ENCODE measurements at places on chromosomes 16 and 17.

DNA sequence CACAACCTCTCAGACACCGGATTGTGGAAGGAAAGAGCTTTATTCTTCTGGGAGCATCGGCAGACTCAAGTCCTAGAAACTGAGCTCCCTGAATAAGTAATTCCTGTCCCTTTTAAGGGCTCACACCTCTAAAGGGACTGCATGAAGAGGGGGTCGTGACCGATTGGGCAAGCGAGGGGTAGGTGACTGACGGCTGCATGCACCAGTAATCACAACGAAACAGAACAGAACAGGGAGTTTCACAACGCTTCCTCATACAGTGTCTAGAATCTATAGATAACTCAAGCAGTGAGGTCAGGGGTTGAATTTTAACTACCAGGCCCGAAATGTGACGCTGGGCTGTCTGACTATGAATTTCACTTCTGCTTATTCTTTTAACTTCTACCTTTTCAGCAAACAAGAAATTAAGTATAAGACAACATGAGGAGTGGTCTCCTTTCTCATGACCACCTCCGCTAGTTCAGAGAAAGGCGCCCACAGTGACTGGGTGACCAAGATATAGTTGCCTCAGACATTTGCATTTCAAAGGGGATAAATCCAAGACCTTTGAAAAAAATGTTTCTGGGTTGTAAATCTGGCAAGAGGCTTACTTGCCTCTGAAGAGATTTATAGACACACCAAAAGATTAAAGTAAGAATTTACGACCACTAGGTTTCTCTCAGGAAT, 88.4 kb upstream of the ATF7IP2 start:
- DNase-seq = no peak

GRCh38 chr16:82016964-82017363, 5.7 kb upstream of the SDR42E1 start:
- no peak for DNase-seq

- DNase-seq = no peak
Observed at GRCh38 chr17:43599835-43600234, 53.7 kb upstream of the ETV4 start.

GRCh38 chr16:70737377-70738082, 51.7 kb upstream of the MTSS2 start:
- peak; percentile 79 for DNase-seq

- DNase-seq = no peak
Observed at GRCh38 chr16:17777408-17777863, 306.7 kb upstream of the XYLT1 start.

GRCh38 chr17:66904760-66905624, 59.5 kb upstream of the CACNG4 start:
- DNase-seq = no peak

DNA sequence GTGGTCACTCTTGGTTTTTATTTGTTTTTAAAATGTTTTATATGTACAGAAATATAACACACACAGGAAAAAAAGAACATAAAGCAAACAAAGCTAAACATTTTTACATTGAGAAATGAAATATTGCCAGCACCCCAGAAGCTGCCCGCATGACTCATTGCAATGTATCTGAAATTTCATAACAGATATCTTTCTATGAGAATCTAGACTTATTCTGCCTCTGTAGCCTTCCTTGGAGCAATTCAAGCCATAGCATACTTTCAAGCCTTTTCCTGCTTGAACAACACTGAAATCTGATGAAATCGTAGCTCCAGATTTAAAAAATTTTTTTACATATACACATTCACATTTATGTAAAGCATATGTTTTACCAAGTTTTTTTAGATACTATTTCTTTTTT, 86.9 kb downstream of the RBBP6 start:
- DNase-seq = no peak

GRCh38 chr17:41444186-41444585, 3.4 kb upstream of the KRT38 start:
- no peak for DNase-seq

- no peak for DNase-seq
Observed at GRCh38 chr16:26649381-26650045, 417.2 kb upstream of the C16orf82 start.

DNA sequence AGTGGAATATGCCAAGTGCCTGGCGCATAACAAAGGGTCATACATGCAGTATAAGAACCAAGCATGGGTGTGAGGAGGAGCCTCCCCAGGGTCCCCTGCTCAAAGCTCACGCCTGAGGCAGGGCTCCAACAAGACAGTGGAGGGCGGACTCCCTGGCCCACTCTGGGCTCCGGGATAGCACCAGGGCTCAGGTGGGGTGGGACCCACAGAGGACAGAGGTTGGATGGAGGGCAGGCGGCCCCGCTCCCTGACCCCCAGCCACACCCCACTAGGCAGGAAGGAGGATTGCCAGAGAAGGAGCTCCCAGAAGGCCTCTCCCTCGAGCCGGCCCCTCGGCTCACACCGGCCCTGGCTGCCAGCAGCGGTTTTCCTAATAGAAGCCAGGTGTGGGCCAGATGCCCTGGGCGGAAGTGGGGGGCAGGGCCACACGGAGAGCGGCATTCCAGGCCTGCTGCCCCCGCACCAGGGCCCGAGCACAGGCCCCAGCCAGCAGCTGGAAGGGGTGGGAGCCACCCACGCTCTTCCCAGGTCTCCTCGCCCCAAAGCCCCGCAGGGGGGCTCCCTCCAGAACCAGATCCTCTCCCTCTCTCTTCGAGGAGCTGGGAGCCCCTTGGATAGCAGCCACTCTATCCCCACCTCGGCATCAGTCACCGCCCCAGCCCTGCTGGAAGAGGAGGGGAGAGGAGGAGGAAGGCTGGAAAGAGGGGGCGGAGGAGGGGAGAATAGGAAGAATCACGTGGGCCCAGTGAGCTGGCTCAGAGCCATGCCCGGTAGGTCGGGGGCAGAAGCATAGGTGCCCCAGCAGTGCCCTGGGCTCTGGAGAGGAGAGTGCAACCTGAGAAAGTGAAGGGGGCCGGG, 21.0 kb downstream of the VASN start:
- DNase-seq = no peak

GRCh38 chr17:69606142-69606800, 191.8 kb downstream of the MAP2K6 start:
- no peak for DNase-seq

- DNase-seq = no peak
Observed at GRCh38 chr16:54286366-54287130, at the start of gene IRX3. TSS of gene IRX3 (minus strand) at chr16:54286787. CDS start at chr16:54286050, 737 bp downstream.

DNA sequence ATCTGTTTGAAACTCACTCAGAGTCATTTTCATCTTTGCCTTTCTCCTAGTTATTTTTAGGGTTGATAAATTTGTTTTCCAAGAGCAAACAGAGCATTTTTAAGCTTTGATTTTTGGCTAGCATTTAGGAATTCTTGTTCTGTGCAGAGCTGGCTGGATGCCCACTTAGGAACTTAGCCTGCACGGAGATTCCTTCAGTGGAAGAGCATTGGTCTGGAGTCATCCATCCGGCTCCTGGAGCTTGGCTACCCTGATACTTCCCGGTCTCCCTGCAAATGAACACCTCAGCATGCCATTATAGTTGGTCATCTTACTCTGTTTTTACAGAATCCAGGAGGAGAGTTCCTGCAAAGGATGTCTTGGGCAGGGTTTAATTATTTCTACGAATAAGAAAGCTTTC, 57.1 kb downstream of the SPECC1 start:
- no peak for DNase-seq

- no peak for DNase-seq
Observed at GRCh38 chr17:6422654-6423241, 12.2 kb downstream of the AIPL1 start.

All from activated CD4-positive, alpha-beta T cell treated with anti-CD3 and anti-CD28 coated beads, Interleukin-2, amount 50 U/mL, for 48 hours (primary cell).